Activated CD4-positive, alpha-beta T cell treated with anti-CD3 and anti-CD28 coated beads, Interleukin-2, Interleukin-6, amounts not matched to agents 100 ng/mL and 50 ng/mL, durations not matched to agents 16 hours and 8 hours (primary cell): ENCODE measurements at places on chromosomes 5 and 9.

DNA sequence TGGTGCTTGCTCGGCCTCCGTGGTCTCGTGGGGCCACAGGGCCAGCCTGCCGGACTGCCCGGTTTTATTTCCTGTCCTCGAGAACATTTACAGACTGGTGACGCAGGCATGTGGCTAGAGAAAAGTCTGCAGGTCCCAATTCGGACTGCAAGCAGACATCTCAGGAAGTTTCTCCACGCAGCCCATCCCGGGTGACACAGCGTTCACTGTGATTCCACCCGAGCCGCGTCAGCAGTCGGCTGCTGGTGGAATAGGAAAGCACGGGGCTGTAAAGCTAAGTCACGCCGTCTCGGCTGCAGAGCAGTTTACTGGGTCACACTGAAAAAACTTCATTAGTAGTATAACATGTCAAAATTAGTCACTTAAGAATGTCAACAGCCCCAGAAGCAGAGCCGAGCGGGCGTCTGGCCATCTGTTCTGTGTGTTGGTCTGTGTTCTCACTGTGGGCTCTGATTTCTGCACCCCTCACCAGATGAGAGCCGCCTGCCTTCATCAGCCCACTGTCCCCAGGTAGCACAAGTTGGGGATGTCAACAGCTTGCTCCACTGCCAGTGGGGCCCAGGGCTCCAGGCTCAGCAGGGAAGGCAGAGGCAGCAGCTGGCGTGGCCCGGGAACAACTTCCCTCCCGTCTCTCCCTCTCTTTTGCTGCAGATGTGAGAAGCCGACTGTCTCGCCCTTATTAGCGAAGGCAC lies 363.7 kb downstream of the IRX2 start:
- no peak for DNase-seq

DNA sequence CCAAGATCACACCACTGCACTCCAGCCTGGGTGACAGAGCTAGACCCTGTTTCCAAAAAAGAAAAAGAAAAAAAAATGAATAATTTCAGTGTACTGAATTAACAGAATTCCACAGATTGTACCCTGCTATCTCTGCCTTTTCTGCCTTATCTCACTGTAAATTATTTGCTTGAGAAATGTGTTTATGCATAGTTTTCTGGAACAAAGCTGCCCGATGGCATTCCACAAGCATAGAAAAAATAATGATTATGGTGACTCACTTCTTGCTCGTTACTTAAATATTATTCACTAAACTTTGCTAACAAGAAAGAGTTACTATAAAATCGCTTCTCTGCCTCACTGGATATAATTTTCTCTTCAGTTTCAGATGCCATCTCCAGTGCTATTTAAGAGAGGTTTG lies 88.7 kb upstream of the FAM169A start:
- DNase-seq = no peak

- no peak for DNase-seq
Measured at GRCh38 chr5:76701298-76701697, 14.6 kb upstream of the F2R start.

DNA sequence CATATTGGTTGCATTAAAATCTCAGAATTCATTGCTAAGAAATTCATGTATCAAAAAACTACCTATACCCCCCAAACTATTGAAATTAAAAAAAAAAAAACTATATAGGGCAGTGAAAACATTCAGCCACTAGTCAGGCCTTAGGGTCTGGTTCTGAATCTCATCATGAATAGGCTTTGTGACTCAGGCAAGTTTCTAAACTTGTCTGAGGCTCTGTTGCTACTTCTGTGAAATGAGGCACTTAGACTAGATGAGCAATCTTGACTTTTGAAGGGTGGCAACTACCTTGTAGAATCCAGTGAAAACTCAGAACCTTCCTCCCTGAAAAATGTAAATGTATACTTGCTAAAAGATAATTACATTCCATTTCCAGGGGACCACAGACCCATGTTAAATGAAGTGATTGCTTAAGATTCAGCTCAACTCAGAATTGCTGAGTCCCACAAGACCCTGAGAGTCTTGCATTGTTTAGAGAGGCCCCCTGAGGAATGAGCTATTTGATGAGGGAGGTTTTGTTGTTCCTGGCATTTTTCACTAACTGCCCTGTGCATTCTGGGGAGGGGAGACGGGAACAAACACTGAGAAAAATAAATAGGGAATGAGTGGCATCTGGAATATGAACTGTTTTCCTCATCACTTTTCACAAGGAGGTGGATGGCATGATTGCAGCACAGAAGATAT lies 29.5 kb downstream of the RAI14 start:
- DNase-seq = peak; percentile 18

DNA sequence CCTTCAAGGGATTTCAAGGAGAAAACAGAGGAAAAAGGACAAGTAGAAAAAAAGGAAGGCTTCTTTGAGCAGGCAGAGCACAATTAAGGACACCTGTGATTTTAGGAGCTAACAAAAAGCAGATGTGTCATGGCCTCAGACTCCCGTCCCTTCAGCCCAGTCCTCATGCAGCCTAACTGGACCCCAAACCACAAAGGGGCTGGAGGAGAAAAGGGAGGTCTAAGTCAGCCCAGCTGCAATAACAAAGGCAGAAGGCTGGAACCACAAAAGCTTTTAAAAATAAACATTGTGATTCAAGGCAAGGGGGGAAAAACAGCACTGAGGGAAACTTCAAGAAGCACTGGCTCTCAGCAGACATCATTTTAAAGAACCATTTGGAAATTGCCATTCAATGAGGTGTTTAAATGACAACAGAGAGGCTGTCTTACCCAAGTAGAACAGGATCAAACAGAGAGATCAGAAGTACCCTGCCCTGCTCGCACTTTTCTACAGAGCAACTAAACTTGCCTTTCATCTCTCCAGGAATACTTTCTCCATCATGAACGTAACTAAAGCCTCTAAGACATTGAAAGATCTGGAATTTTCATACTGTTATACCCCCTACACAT lies 89.3 kb downstream of the SEMA5A start:
- no peak for DNase-seq

DNA sequence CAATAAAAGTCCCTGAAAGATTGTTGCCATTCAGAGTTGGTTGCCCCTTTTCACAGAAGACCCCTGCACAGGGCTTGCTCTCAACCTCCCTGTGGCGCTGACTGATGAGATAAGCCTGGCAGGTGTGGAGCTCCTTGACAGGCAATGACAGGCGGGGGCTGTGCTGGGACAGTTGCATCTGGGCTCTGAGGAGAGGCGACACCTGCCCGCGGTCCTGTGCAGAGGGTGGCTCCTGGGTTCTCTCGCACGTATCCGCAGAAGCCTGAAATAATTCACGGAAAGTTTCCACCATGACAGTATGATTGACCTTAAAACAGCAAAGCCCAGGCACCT lies 19.8 kb upstream of the EXOC3 start:
- DNase-seq = no peak

GRCh38 chr9:109272745-109273144 lies 48.1 kb downstream of the EPB41L4B start:
- DNase-seq = no peak

DNA sequence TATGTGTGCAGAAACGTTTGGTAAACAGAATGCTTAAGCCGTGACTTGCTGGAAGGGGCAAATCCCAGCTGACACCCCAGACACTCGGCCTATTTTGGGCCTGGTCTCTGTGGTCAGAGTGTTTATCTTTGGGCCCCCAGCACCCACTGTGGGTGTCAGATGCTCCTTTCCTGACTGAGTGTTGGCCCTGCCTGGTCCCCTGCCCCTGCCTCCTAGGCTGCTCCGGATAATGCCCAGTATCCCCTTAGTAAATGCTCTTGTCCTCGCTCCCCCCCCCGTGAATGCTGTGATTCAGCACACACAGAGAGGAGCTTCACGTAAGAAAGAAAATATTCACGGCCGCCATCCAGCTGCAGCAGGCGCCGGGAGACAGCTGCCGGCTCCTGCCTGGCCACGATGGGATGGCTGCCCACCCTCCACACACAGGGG lies 11.3 kb upstream of the ANGPTL2 start:
- DNase-seq = no peak

GRCh38 chr9:120538339-120538738 lies 41.6 kb downstream of the CDK5RAP2 start:
- no peak for DNase-seq

GRCh38 chr5:73974871-73975360 lies 348.9 kb downstream of the ARHGEF28 start:
- no peak for DNase-seq

DNA sequence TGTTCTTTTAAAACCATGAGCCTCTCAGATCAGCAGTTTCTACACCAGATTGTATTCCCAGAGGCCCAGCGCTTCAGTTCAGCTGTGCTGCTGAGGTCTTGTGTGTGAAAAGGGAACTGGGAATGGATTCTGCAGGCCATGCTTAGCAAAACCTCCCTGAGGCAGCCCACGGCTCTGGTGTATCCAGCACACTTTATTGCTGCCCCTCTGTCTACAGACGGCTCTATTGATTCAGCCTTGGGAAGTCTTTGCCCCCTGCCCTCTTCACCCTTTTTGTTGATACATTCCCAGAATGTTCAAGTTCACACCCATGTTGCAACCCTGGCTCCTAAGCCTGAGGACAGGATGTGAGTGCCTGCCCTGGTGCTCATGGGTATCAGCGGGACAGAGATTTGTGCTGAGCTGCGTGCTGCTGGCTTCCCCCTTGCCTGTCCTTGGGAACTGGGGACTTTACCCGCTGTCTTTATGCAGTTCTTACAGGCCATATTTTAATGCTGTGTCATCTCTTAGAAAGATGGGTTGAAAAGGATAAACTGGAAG lies 37.3 kb downstream of the ARHGAP26 start:
- DNase-seq = no peak

GRCh38 chr9:14247577-14247976 lies 66.4 kb downstream of the NFIB start:
- no peak for DNase-seq

GRCh38 chr5:152632360-152632759 lies 227.3 kb upstream of the NMUR2 start:
- no peak for DNase-seq

DNA sequence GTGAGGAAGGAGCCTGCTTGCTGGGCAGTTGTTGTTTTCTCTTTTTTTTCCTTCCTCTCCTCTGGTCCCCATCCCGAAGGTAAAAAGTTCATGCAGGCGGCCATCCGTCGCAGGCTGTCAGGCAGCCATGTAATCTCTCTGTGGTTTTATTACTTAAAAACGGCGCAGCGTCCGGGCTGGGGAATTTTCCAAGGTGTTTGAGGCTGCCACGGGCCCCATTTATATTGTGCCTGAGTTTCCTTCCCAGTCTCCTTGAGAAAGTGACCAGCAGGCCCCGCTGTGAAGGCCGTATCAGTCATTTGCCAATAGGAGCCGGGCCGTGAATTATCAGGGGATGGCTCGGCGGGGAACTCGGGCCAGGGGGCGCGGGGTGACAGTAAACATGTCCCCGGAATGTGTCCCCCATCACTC lies 289.7 kb downstream of the PBX3 start:
- no peak for DNase-seq

- DNase-seq = no peak
Measured at GRCh38 chr9:135547756-135548736, 2.1 kb downstream of the OBP2A start.

- no peak for DNase-seq
Measured at GRCh38 chr9:759541-759940, 82.0 kb upstream of the DMRT1 start.

- DNase-seq = no peak
Measured at GRCh38 chr5:177311392-177311722, 341 bp downstream of the MXD3 start.

GRCh38 chr9:15606643-15607472 lies 54.0 kb downstream of the CCDC171 start:
- peak; percentile 69 for DNase-seq

GRCh38 chr9:70817311-70817710 lies 304.1 kb downstream of the TRPM3 start:
- DNase-seq = no peak

DNA sequence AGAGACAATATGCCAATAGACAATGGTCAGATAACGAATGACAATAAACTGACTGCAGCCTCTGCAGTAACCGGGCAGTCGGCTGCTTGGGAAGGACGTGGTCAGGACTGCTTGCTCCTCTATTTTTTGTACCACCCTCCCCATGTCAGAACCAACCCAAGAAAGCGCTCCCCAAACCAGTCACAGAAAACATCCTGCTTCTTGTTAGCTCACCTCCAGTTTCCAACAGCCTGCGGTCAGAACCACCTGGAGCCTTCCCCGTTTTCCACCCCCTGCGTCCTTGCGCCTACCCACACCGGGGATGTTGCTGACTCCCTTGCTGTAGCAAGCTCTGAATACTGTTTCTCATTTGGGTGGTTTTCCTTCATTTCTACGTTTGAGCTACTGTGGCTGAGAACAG lies 1.7 kb upstream of the MRNIP start:
- DNase-seq = no peak

DNA sequence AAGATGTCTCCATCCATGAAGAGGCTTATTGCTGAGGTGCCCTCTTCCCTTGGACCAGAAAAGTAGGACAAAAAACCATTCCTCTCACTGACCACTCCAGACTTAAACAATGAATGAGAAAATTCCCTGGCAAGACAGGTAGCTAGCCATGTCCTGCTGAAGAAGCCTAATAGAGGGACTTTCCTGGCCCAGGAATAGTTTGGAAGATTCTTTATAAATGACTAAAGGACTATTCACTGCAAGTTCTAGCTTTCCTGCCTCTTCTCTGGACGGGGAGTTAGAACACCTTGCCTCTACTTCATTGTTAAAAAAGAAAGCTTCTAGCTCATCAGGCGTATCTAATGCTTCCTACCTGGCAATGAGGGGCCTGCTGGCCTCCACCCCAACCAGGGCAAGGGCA lies 153.6 kb downstream of the NR3C1 start:
- no peak for DNase-seq

- DNase-seq = no peak
Measured at GRCh38 chr9:27572061-27572460, 1.2 kb downstream of the C9orf72 start.

- no peak for DNase-seq
Measured at GRCh38 chr5:57249265-57249874, 75.5 kb downstream of the GPBP1 start.

DNA sequence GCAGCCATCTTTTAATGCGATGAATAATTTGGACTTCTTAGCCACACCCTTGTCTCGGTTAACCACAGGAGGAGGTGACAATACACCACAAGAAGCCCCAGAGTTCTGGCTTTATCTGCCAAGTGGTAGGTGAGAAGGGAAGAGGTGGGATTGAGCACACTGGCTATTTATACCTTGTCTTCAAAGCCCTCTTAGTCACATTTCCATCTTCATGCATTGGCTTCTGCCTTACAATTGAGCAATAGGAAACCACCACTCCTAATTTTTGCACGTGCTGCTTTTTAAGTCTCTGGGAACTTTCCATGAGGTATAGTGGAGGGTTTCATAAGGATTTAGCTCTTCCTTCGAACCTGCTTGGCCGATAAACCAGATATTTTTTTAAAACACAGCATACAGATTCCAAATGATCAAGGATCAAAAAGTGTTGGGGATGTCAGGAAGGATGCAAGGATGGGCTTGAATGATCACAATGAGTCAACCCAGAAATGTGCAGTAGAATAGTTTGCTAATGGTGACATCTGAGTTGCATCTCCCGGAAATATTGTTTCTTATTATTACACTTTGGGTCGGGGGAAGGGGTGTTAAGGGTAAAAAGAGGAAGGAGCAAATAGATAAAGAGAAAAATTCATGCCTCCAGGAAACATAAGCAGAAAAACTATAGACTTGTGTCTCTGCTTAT lies 25.5 kb downstream of the PLAC8L1 start:
- peak; percentile 64 for DNase-seq
